ENCODE measurements at places on chromosomes 2 and 18.

GRCh38 chr2:225773148-225773547 is 373.6 kb downstream of the NYAP2 start:
- no peak for DNase-seq

DNA sequence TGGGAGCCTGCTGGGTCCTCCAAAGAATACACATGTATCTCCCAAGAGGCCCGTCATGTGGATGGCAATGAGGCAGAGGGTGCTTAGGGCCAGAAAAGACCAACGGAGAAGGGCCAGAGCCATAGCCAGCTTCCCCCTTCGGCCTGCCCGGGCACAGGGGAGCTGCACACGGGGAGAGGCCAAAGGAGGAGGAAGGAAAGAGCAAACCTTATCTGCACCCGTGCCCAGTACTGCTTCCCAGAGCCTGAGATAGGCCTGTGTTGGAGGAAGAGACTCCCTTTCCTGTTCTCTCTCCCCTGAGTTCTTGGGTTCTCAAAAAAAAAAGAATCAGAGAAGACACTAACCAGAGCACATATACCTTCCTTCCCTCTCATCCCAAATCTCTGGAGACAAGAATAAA is 250.3 kb downstream of the ANAPC1 start:
- DNase-seq = no peak

DNA sequence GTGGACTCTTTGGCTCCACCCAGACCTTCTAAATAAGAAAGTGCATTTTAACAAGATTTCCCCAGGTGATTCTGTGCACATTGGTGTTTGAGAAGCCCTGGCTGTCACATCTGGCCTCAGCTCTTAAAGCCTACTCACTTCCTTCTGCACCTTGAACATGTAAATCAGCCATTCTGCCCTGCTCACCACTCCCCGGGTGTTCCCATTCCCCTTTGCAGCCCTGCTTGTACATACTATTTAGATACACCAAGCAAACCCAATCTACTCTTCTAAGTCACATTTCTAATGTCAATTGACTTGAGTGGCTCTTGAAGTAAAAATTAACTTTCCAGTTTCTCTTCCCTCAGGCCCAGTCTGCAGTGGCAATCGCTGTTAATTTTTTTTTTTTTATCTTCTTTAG is 13.1 kb upstream of the SCN1A start:
- DNase-seq = no peak

DNA sequence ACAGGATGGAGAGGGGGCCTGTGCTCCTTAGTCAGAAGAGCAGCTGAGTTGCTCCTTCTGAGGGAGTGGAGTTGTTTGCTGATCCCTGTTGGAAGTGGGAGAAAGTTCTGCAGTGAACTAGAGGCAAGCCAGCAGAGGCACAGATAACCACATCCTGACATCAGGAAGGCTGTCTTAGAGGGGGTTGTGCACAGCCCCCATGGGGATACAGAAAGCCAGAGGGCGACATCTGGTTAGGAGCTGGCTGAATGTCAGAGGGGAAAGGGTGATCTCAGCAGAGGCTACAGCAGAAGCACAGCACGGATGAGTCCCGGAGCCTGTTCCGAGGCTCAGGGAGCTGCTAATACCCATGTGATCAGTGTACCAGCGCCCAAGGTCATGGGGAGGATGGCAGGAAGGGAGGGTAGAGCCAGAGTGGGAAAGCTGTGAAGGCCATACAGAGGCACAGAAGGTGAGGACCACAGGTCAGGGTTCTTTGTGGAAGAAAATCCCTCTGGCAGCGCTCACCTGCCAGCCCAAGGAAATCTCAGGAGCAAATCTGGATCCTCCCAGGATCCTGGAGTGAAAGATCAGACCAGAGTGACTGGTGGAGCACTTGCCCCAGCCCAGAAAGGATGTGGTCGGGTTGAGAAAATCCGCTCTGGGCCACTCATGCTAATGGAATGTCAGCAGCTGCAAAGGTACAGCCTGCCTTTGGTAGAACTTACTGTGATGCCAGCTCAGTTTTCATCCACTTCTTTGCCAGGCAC is 111.8 kb downstream of the STPG4 start:
- DNase-seq = no peak

GRCh38 chr2:26284132-26284531 is 39.4 kb downstream of the HADHB start:
- DNase-seq = no peak

GRCh38 chr2:180944372-180944771 is 36.0 kb upstream of the UBE2E3 start:
- DNase-seq = no peak

DNA sequence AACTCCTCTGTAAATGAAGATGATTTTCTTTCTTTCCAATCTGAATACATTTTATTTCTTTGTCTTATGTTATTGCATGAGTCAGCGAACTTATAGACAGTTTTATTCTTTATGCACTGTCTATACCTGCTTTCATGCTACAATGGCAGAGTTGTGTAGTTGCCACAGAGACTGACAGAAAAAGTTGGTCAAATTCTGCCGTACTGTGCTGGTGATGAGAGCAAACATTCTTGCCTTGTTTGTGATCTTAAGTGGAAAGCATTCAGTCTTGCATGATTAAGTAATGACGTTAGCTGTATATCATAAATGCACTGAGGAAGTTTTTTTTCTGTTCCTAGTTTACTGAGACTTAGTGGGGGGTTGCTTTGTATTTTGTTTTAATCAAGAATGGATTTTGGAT is 32.9 kb downstream of the ZC3H15 start:
- DNase-seq = no peak

DNA sequence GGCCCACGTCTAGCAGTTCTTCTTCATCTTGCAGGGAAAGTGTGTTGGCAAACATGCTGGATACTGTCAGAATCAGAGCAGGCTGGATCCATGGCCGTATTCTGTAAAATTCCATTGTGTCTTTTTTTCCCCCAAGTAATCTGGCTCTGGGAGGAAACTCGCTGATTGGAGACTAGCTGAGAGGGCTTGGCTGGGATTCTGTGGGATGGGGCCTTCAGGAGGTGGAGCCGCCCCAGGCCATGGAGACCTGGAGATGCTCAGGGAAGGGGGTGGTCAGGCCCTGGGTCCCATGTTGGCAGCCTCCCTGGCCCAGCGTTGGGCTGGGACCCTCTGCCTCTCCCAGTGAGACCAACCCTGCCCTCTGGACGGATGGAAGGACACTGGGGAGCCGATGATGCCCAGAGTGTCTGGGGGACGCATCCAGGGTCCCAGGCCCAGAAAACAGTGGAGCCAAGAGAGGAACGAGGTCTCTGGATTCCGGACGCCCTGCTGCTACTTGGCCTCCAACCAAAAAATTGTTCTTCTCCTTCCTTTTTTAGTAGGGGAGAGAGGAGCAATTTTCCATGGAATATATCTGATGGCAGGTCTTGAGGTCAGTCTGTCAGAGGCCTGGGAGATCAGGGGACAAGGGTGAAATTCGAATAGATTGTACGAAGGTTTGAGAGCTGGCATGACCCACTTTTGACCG is 114.5 kb downstream of the AGAP1 start:
- no peak for DNase-seq

GRCh38 chr2:238383743-238384380 is 42.9 kb upstream of the ASB1 start:
- DNase-seq = no peak

DNA sequence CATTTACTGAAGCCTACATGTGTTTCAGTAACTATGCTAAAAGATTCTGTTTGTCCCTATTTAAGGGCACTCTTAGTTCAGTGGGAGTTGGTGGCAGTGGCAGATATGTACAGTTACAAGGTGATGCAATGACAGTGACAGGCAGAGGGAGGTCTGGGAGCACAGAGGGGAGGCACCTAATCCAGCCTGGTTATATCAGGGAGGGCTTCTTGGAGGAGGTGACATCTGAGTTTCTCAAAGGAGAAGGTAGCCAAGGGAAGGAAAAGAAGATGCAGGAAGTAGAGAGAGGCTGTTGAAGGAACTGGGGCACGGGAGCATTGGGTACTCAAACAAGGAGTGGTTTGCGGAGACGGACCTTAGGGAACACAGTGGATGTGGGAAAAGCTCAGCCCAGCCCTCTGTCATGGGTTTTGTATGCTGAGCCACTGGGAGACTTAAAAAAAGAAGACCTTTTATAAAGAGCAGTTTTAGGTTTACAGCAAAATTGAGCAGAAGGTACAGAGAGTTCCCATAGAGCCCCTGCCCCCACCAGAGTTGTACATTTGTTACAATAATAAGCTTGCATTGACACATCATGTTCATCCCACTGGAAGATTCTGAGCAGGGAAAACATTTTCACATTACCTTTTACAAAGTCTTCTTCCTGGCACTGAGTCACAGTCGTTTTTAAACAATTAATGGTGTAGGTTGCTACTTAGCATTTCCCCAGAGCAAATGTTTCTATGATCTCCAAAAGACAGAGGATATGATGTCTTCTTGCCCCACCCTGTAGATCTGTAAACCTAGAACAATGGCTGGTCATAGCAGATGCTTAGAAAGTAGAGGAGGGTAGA is 83.0 kb upstream of the TAF1B start:
- DNase-seq = no peak

- no peak for DNase-seq
Measured at GRCh38 chr2:16189836-16190160, 249.4 kb downstream of the MYCN start.

DNA sequence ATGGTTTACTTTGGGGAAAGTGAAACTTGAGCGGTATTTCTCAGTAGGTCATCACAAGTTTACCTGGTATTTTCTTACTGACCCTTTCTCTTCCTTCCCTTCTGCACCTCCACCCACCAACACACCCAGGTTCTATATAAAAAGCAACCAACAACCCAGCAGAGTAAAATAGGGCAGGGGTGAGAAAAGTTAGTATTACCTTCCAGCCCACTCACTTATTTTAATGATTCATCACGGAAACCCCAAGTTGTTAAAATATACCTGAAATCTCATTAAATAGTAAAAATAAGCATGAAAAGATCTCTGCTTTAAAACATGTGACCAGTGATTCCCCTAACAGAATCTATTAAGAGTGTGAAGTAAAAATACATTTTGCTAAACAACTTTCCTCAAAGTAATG is 306.1 kb downstream of the ZEB2 start:
- no peak for DNase-seq

DNA sequence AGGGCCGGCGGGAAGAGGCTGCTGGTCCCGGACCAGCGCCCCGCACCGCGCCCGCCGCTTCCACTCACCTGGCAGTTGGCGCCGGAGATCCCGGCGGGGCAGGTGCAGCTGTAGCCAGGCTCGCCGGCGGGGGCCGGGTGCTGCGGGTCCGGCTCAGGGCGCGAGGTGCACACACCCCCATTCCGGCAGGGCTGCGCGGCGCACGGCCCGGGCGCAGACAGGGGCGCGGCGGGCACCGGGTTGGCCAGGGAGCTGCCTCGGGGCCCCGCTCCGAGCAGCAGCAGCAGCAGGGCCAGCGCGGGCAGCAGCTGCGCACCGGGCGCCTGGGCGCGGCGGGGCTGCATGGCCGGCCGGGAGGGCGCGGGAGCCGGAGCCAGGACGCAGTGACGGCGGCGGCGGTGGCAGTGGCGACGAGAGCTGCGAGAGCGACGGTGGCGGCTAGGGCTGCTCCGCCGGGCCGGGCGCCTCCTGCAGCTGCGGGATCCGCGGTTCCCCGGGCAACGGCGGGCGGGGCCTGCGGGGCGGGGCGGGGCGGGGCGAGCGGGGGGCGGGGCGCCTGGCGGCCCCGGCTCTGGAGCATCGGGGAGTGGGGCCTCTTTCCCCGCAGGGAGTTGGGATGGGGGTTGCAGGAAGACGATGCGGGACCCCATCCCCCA is at the start of gene DNER:
Gene DNER (minus strand): TSS at position 476 of the 656 bp plus-strand sequence. CDS start 132 bp downstream, at position 344.
- peak; percentile 56 for DNase-seq

- DNase-seq = no peak
Measured at GRCh38 chr2:84897773-84898172, 7.7 kb upstream of the TMSB10 start.

DNA sequence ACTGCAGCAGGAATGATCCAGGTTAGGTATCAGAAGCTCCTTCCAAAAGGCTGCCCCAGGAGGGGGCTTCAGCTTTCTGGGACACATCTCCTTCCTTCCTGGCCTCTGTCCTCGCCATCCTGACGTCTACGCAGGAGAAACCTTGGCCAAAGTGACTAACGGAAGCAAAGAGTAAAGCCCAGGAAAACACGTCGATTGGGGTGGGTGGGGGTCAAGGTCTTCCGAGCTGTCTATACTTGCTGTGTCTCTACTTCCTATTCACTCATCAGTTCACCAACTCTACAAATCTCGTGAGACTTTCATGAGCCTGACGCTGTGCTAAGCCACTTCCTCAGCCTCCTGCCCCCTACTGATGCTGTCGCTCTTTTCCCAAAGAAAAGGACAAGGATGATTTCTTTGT is 212.6 kb downstream of the TNS1 start:
- DNase-seq = no peak

DNA sequence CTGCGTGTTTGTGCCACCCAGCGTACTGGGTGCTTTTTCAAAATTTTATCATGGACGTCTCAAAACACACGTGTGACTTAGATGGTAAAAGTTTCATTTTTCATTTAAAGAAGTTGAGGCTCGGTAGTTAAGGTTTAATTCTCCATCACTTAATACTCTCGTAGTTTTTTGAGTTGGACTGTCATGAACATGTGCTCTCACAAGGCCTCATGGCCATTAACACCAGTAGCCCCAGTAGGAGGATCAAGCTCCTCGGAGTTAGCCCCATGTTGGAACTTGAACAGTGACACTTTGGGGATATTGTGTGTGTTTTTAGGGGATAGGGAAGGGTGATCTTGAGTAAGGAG is 15.3 kb downstream of the NMUR1 start:
- no peak for DNase-seq

GRCh38 chr2:71606244-71606643 is 152.9 kb downstream of the DYSF start:
- DNase-seq = no peak

DNA sequence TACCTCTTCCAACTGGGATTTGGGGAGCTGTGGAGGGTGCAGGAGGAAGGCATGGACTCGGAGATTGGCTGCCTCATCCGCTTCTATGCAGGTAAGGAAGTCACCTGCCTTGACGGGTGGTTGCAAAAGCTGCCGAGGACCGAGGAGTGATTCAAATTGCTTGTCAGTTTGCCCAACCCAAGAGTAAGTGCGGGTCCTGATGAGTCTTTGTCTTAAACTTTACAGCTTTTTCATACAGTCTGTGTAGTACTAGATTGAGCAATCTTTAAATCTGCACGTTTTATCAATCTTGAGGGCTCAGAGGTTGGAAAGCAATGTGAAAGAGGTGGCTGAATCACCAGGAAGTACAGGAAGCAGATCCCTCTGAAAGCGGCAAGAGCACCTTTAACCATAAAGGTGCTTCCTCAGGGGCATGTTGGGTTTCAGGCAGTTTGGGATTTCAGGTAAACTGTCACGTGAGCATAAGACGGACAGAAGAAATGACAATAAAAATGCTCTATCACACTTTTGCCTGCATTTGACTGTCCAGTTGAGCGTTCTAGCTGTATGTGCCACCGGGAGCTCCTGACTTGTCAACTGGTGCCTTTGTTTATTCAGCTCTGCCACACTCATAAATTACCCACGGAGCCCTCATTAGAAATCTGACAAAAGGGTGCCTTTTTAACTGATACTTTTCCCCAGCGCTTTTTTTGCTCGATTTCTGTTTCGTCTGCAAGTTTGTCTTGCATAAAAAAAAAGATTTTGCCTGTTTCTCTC is 2.0 kb downstream of the PHLPP1 start:
- no peak for DNase-seq

DNA sequence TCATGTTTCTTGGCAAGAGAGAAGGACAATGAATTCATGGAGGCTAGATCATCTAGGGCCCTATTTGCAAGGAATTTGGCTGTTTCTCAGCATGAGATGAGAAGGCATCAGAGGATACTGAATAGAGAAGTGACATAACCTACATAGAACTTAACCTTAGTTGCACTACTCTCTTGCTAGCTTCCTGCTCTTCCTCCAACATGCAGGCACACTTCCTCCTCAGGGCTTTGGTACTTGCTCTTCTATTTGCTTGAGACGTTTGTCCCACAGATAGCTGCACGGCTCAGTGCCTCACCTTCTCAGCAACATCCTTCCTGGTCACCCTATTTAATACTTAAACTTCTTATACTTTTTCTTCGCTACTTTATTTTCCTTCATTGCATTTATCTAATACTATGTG is 20.0 kb upstream of the LANCL1 start:
- DNase-seq = no peak

Data from right forelimb (tissue), 1 donor.